Activated CD8-positive, alpha-beta memory T cell treated with anti-CD3 and anti-CD28 coated beads for 1 hour (primary cell): ENCODE measurements at places on chromosomes 3 and 15.

DNA sequence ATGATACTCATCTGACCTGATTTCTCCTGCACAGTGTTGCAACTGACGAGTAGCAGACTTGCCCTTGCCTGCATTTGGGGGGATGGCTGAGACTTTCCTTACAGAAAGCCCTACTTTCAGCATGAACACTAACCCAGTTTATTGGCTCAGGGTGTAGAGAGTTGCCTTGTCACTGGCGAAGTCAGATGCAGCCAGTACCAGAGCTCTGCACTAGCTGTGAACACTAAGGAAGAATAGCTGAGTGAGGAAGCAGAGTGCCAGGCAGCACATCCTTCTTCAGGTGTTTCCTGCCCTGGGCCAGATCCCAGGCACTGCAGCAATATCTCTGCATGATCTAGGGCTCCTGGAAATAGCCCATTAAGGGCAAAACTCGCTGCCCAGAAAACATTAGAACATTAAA is 154.0 kb upstream of the SYNPR start:
- DNase-seq: no peak

DNA sequence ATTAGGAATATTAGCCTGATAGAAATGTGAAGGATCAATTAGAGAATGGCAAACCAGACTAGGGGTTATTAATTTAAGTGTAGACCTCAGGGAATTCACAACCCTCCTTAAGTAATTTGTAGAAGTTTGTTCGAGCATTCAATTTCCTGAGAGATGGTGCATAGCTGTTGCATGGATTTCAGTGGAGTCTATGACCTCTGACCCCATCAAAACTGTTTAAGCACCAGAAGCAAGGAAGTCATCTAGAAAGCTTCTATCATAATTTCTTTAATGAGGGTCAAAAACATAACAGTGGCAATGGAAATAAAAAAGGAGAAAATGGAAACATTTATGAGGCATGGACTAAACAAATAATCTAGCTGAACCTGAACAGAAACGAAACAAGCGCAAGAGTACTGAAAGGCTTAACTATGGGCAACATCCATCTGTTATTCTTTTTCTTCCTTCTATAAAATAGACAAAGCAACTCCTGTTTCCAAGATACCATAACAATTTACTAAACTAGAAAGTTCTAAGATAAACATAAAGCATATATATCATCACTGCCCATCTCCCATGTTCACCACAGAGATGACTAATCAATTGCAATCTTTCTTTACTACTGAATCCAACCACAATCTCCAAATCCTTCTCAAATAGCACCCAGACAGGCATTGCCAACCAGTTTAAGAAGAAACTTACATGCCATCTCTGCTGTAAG is 151.4 kb downstream of the THRB start:
- DNase-seq: no peak

DNA sequence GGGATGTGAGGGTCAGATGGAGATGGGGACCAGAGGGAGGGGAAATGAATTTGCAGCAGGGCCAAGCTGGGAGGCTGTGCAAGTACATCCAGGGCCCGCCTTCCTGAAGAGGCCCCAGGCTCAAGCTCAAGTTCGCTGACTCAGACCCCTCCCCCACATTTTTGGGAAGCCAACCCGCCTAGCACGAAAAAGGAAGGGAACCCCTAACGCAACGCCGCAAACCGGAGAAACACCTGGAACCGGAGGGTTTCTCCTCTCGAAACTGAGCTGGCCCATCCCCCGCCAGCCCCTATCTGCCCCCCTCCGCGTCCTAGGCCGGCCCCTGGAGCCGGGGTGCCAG is 624 bp downstream of the AP3B2 start:
- no peak for DNase-seq

DNA sequence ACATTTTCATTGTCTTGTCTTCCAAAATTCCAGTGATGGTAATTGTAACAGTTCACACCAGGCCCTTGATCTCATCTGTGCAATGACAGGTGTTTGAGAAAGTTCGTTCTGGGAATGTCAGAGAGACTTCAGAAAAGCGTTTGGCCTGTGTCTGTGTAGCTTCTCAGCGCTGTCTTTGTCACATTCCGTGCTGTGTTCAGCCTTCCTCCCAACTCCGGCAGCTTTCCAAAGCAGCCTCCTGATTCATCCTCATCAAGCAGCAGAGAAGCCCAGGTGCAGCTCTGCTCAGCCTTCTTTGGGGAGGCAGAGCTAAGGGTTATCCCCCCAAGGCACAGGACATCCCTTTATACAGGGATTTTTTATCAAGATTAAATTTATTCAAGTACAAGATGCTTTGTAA is 494.0 kb upstream of the SUCLG2 start:
- no peak for DNase-seq

GRCh38 chr3:33425453-33425852 is 14.8 kb downstream of the UBP1 start:
- DNase-seq: no peak

DNA sequence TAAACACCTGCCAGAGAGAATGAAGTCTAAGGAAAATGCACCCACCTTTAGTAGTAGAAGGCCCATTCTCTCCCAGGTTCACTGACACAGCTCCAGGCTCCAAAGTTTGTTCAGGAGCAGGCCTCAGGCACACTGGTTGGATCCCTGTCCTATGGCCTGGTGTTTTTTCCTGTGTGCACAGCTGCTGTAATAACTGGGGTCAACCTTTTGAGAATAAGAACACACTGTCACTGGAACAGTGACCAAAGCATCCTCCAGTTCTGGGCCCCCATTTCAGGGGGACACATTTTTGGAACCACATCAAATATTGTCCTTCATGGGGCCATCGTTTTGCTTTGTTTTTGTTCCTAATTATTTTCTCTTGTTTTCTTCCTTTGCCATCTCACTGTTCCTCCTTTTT is 95.8 kb downstream of the ARNT2 start:
- no peak for DNase-seq

DNA sequence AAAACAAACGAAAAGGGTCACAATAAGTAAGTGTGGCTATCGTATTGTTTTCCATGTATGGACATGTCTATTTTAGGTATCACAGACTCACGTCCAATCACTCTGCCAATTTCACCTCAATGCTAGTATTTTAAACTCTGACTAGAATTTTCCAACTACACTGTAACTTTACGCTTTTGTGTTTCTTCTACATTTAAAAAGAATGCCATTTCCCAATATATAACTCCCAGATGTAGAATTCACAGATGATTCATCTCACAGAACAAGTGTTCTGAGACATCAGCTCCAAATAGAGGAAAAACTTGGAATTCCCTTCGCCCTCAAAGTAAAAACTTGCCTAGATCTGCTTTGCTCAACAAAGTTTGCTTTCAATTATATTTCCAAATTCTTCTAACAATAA is 14.2 kb downstream of the LRIG1 start:
- DNase-seq: no peak

GRCh38 chr3:159074756-159075701 is 273.2 kb downstream of the MFSD1 start:
- DNase-seq: no peak

GRCh38 chr15:24943361-24943760 is 11.4 kb upstream of the SNRPN start:
- no peak for DNase-seq

GRCh38 chr15:93900476-93901400 is 330.6 kb upstream of the MCTP2 start:
- DNase-seq: no peak

- DNase-seq: no peak
These were observed 55.6 kb upstream of the BNC1 start for GRCh38 chr15:83340087-83340486.

GRCh38 chr15:72155635-72156616 is 37.7 kb downstream of the SENP8 start:
- DNase-seq: peak; percentile 70

DNA sequence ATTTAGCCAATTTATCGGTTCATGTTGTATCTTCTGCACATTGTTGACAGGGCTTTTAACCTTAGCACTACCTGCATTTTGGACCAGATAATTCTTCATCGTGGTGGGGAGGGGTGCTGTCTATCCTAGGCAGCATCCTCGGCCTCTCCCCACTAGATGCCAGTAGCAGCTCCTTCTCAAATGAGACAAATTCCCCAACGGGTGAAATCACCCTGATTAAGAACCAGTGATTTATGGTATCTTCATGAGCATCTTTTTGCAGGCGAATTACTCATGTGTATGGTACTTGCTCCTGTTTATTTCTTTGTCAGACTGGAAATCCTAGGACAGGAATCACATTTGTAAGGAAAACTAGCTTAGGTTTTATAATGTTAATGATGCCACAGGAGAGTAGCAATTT is 68.0 kb downstream of the C3orf70 start:
- no peak for DNase-seq

DNA sequence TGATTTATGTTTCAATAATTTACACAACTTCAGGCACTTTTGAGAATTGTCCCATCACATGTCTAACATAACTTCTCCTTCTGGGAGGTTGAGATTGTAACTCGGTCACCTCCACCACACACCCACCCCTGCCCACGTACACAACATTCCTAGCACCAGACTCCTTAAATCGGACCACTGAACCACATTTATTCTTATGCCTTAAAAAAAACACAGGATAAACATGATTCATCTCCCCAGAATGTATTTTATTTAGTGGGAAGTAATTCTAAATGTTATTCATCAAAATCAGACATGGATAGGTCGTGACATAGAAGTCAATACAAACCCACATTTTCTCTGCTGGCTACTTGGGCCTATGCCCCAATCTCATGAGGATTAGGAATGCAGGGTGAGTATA is 3.0 kb downstream of the SNTN start:
- no peak for DNase-seq

DNA sequence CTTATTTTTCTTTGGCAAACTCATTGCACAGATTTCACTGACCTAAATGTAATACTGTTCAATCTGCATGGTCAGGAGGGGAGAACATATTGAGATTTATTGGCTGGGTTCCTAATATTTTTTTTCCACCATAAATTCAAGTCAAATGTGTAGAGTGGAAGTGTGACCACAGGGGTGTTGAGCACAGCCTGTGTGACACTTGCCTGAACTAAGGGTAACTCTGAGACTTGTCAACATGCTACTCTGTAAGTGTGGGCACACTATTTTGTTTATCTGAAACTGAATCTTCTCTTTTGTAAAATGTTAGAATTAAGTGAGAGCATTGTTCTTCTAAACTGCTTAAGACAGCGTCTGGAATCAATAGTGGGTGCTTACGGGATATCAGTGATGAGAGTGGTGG is 516.2 kb downstream of the GRM7 start:
- no peak for DNase-seq

- DNase-seq: no peak
These were observed 22.0 kb downstream of the SMAD6 start for GRCh38 chr15:66723826-66724731.

- DNase-seq: no peak
These were observed 740.1 kb upstream of the GRM7 start for GRCh38 chr3:6120786-6121185.

DNA sequence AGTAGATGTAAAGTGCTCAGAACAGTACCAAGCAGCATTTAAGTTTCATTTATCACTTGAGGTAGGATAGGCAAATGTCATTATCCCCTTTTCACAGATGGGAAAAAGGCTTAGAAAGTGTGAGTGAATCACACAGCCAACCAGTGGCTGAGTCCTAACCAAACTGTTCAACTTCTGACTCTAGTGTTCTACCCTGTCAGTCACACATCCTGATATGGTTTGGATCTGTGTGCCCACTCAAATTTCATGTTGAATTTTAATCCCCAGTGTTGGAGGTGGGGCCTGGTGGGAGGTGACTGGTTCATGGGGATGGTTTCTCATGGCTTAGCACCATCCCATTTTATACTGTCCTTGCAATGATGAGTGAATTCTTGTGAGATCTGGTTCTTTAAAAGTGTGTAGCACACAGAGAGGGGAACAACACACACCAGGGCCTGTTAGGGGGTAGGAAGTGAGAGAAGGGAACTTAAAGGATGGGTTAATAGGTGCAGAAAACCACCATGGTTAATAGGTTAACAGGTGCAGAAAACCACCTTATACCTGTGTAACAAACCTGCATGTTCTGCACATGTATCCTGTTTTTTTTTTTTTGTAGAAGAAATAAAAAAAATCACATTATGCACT is 304.7 kb downstream of the SUCLG2 start:
- DNase-seq: no peak

DNA sequence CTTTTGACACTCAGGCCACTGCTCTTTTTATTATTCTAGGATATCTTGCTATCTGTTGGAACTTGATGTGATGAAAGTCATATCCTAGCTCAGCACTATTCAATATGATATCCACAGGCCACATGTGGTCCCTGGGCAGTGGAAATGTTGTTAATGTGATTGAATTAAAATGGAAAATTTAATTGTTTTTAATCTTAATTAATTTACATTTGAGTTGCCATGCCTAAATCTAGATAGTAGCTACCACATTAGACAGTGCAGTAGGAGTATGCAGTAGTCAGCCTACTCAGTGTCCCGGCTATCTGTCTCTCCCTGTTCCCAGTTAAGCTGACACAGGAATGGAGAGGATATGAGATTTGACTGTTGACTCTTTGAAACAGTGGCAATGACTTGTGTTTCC is 460.2 kb downstream of the GBE1 start:
- no peak for DNase-seq

DNA sequence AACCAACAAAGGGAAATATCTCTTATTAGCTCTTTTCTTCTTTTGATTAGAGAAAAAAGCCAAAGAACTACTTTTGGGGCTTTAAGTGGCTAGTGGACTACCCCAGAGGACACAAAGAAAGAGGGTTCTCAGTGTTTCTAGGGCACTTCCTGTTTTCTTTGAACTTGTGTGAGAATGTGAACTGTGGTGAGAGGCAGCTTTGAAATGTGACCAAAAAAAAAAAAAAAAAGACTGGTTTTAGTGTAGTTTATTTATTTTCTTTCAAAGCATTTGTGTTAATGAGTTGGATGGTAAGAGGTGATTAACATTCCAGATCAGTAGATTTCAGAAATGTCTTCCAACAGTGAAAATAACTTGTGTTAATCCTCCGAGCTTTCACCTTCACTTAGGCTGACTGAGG is 32.4 kb downstream of the SELENOT start:
- DNase-seq: no peak

- DNase-seq: no peak
These were observed 33.3 kb upstream of the CLASP2 start for GRCh38 chr3:33751336-33751735.
